NCI-H146 (cell line): ENCODE measurements at places on chromosomes 2 and 18.

- DNase-seq: no peak
Observed at GRCh38 chr2:150520887-150521664, 33.6 kb upstream of the RND3 start.

- DNase-seq: no peak
Observed at GRCh38 chr2:7732497-7732896, 815.3 kb downstream of the RNF144A start.

GRCh38 chr2:217940261-217941220 lies 62.3 kb downstream of the TNS1 start:
- DNase-seq: no peak

GRCh38 chr2:29463181-29463900 lies 348.1 kb downstream of the CLIP4 start:
- no peak for DNase-seq

GRCh38 chr2:172351586-172351985 lies 75.8 kb upstream of the ITGA6 start:
- no peak for DNase-seq

- DNase-seq: no peak
Observed at GRCh38 chr2:218849721-218850120, 9.9 kb upstream of the WNT6 start.

DNA sequence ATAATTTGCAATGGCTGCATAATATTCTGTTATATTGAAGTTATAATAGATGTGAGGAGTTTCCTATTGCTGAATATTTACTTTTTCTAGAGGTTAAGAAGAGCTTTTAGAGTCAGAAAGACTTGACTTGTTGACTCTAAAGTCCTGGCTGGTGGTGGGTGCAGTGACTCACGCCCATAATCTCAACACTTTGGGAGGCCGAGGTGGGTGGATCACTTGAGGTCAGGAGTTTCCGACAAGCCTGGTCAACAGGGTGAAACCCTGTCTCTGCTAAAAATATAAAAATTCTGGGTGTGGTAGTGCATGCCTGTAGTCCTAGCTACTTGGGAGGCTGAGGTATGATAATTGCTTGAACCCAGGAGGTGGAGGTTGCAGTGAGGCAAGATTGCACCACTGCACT lies 33.9 kb upstream of the ATIC start:
- no peak for DNase-seq

- DNase-seq: no peak
Observed at GRCh38 chr2:21939967-21940366, 816.2 kb downstream of the TDRD15 start.

DNA sequence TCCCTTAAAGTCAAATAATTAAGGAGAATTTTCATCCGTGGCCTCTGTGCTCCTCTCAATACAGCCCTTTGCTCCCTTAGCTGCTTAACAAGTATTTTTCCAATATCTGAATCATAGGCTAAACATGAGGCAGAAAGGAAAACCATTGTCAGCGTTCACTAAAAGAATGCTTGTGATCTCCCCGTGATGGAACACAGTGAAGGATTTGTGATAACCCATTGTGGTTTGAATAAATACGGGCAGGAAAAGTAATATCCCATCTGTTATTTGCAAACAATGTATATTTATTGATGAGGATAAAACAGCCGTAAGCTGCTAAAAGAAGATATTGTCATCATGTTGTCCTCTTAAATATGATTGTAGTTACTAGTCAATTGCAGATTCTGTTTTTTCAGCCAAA lies 258.1 kb downstream of the NAPG start:
- DNase-seq: no peak

GRCh38 chr2:47339745-47340541 lies 63.0 kb upstream of the MSH2 start:
- no peak for DNase-seq

GRCh38 chr2:127006962-127007361 lies 100.0 kb downstream of the BIN1 start:
- no peak for DNase-seq

- no peak for DNase-seq
Observed at GRCh38 chr18:10160251-10160650, 246.4 kb downstream of the VAPA start.

DNA sequence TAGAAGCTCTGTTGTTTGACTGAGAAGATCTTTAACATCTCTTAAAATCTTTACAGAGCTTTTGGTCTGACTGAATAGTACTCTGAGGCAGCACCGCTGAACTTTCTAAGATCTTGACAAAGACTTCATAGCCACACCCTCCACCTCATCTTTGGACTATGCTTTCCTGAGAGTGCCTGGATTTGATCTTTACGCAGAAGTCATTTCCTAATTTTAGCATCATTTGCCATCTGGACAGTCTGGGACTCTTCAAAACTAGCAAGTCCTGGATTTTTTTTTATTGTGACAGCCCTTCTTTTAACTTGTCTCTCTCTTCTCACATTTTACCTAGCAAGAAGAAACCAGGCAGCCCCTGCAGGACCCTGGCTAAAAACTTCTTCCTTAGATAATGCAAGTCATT lies 188.8 kb downstream of the CTIF start:
- DNase-seq: no peak

- no peak for DNase-seq
Observed at GRCh38 chr2:121046335-121046734, 238.7 kb downstream of the TFCP2L1 start.

DNA sequence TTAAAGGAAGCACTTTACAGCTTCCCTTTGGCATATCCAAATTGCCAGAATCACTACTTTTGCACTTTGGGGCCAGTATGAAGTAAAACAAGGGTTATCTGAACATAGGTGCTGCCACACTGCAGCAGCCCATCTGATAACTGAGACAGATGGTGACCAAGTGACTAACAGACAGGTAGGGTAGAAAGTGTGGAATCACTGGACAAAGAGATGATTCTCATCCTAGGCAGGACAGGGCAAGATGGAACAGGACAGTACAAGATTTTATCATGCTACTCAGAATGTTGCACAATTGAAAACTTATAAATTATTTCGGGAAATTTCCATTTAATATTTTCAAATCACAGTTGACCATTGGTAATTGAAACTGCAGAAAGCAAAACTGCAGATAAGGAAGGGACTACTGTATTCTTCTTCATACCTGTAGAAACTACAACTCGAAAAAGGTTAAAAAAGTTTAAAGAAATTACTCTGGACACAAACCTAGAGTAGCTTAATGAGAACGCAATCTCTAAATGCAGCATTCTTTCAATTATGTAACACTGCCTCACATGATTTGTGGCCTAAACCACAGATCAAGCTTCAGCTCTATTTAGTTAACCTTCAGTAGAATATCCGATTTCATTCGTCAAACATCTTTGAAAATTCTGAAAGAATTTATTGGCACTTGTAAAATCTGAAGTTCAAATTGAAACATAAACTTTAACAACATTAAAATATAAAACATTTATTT lies 31.4 kb downstream of the HEATR5B start:
- no peak for DNase-seq

DNA sequence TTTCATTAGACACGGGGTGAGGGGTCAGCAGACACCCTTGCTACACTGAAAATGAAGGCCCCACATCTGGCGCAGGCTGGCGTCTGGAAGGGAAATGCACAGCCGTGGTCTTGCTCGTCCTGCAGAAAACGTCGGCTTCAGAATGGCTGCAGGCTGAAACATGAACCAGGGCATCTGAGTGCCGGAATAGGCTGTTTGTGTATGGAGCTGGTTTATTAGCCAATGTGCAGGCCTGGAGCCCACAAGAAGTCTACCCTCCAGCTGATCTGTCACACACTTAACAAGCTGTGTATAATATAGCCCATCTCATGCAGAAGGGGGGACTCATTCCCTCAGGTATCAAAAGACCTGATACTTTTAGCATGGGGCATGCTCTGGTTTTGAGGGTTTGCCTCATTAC lies 153.4 kb upstream of the SOX11 start:
- DNase-seq: no peak

DNA sequence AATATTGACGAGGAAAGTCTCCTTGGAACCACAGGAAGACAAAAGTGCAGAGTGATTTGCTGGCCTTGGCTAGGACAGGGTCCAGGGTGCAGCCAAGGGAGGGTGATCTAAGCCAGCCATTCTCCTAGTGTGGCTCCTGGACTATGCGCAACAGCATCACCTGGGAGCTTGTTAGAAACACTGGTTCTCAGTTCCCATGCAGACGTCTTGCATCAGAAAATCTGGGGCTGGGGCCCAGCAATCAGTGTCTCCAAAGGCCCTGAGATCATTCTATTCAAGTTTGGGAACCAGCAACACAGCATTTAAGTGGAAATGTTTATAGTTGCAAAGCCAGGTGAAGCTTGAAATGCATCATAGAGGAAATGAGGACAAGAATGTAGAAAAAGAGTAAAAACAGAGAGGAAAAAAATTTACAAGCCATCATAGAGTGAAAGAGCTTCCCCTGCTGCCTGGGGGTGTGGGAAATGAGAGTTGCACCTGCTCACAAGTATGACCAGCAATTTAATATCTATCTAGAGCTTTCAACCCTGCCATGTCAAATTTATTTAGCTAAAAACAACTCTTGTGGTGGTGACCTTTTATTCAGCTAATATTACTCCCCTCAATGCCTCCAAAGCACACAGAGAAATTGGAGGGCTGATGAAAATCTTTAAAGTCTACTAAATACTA lies 54.4 kb upstream of the SEC11C start:
- peak; percentile 52 for DNase-seq

GRCh38 chr18:64183665-64184064 lies 34.8 kb upstream of the LINC00305 start:
- no peak for DNase-seq

DNA sequence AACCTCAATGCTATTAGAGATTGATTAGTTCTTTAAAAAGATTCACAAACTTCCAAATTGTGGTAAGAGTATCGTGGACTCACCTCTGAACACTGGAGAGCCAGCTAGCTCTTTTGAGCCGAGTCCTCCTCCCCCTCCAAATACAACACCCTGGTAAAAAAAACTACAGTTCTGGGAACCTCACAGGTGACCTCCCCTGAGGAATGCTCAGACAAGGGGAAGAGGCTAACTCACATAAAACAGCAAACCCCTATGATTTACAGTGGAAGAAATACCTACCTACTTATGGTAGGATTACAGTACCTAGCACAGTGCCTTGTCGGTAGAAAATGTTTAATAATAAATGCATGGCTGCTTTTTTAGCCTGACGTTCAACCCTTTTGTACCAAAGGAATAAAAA lies 8.4 kb downstream of the ZNF24 start:
- DNase-seq: no peak

- DNase-seq: no peak
Observed at GRCh38 chr2:66382091-66382490, 52.8 kb upstream of the MEIS1 start.

DNA sequence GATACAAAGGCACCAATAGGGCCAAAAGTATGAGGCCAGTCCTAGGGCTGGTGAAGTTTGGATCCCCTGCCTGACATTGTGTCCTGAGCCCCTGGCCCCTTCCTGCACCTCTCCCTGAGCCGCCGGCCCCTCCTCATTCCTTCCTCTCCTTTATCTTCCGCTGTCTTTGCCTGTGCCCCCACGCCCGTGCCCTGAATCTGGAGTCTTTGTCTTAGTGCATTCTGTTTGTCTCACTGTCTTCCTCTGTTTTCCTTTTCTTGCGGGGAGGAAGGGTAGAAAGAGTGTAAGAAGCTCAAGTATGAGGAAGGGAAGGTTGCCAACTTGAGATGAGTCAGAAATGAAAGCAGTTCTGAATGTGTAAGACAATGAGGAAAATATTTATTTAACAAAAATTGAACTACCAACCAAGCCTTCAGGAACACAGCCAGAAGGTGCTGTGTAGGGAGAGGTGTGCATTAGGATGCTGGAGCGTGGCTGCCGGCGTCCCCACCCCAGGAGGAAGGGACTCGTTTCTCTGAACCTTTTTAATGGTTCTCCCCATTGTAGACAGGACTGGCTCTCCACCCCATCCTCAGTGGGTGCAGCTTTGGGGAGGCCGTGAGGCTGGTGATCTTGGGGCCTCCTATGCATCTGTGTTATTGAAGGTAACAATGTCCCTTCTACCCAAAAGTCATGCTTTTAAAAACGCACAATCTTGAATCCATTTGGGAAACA lies 133.1 kb downstream of the NEDD4L start:
- DNase-seq: no peak

DNA sequence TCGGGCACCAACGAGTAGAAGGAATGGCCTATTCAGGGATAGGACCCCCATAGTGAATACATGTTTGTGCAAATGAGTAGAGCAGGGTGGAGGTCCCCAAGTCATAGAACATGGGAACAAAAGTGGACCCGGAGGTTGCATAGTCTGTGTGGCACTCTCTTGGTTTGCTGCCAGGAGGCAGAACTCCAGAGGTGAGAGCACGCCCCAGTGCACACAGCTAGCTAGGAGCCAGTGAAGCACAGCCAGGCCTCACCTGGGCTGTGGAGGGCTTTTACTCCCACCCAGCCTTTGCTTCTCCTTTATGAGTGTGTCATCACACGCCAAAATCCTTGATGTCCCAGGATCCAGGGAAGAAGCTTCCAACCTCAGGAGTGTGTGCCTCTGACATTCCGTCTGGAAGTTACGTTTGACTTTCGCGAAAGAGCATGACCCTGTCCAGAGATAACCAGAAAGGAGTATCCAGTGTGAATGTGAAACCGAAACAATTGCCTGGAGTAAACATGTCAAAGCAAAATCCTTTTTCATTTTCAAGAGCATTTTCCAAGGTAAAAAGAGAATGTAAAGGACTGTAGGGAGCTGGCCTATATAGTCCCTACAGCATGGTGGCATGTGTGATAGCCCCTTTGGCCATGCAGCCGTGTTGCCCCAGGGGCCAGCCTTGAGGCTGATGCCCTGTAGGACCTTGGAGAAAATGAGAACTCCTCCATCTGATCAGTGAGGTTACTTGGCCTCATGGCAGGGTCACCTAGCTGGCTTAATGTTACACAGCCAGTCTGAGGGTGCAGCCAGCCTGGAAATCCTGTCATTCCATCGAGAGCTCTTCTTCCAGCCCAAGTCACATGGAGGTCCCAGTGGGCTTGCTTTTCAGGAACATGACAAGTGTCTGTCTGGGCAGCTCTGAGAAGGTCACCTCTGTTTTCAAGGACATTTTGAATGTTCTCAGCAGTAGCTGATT lies 8.8 kb downstream of the TRIB2 start:
- DNase-seq: no peak

DNA sequence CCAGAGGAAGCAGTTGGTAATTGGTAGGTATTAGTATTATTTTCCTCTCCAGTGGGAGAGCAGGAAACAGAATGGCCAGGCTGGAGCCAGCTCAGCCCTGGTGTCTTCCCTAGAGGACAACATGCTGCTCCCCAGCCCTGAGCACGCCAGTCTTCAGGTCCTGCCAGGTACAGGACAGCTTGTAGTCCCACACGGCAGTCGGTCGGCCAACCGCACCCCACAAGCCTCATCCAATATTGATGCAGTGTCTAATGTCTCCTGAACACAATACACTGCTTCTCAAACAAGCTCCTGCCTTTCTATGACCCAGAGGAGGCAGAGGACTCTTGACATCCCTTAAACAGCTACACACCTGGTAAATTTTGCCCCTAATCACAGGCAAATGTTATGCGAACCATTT lies 71.0 kb upstream of the PPP1CB start:
- DNase-seq: no peak

- peak; percentile 61 for DNase-seq
Observed at GRCh38 chr2:186940463-186940862, 91.5 kb upstream of the ZSWIM2 start.

DNA sequence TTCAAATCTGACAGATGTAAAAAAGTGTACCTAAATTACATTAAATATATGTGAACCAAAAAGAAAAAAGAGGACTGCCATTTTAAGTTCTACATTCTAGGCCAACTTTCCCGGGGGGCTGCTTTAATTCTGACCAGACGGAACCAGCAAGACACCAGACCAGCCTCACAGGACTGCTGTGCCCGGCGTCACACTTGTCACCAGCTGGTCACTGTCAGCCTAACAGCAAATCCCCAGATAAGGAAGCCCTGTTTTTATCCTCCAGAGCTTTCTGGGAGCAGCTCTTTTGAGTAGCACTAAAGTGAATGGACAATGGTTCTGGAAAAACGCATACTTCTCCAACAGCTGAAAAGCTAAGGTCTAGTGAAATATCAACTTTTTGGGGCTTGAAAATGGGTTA lies 35.6 kb downstream of the CYB5A start:
- no peak for DNase-seq
